ENCODE measurements at places on chromosomes 2 and 18.

- no peak for DNase-seq
Observed at GRCh38 chr2:227783404-227784138, 30.1 kb upstream of the CCL20 start.

- DNase-seq = no peak
Observed at GRCh38 chr2:9219027-9219445, 12.4 kb downstream of the ASAP2 start.

GRCh38 chr2:217383620-217384019 lies 523.8 kb upstream of the TNP1 start:
- no peak for DNase-seq

DNA sequence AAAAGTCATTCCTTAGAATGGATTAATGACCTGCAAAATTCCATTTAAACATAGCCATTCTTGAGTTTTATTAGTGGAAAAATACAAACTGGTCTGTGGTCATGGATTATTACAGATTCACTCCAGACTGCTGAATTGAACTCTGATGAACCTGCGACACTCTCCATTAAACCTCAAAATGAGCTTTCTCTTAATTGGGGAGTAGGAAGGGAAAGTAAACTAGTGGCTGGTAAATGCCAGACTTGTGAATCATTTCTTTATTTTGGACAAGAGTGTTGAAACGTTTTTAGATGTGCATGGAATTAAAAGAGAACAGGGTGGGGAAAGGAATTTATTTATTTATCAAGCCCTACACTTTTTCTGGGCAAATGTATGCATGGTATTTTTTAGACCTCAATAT lies 321.2 kb upstream of the FANCL start:
- peak; percentile 42 for DNase-seq

DNA sequence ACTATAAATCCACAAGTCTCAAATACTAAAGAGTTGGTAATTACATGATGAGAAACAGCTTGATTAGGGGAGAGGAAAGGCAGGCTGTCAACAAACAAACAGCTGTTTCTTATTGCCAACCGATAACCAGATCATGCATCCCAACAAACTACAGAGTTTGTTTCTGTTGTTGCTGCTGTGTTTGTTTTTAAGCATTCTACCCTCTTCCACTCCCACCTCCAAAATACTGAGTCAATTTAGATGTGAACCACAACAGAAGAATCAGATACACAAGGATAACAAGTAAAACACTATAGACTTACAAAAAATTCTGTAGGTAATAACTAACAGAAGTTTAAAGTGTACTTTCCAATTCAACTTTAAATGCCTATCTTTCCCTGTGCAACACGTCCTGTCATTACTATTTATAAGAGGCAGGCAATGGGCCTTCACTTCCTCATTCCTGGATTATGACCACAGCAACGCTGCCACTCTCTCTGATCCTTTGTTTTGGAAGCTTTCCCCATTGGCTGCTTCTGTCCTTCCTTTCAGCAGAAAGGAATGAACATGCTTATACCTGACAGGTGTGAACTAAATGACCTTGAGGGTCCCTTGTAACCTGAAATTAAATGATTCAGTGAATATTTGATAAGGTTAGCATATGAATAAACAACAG lies 152.0 kb downstream of the SRBD1 start:
- no peak for DNase-seq

DNA sequence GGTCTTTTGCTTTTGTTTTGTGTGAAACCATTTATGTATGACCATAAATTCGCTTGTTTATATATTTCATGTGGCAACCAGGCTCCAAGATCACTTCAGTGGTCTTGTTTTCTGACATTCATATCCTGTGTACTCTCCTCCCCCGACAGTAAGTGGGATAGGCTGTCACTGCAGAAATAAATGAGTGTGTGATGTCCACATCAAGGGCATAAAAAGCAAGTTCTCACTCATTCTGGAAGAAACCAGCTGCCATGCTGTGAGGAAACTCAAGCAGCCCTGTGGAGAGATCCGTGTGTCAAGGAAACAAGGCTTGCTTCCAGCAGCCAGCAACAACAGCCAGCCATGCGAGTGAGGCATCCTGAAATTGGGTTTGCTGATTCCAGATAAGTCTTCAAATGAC lies 39.2 kb upstream of the GNAL start:
- DNase-seq = no peak

DNA sequence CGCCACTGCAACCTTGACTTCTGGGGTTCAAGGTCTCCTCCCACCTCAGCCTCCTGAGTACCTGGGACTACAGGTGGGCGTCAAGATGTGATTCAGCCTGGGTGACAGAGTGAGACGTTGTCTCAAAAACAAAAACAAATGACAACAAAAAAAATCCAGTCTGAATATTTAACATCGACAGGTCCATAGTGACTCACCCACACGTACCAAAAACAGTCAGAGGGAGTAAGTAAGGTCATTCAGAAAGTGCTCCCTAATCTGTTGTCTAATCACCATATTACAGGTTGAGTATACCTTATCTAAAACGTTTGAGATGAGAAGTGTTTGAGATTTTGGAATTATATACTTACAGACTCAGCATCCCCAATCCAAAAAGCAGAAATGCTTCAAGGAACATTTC lies 24.4 kb downstream of the SAP130 start:
- no peak for DNase-seq

GRCh38 chr2:72581560-72582181 lies 244.2 kb downstream of the EXOC6B start:
- no peak for DNase-seq

GRCh38 chr2:109135359-109136197 lies 6.6 kb downstream of the SH3RF3 start:
- no peak for DNase-seq

DNA sequence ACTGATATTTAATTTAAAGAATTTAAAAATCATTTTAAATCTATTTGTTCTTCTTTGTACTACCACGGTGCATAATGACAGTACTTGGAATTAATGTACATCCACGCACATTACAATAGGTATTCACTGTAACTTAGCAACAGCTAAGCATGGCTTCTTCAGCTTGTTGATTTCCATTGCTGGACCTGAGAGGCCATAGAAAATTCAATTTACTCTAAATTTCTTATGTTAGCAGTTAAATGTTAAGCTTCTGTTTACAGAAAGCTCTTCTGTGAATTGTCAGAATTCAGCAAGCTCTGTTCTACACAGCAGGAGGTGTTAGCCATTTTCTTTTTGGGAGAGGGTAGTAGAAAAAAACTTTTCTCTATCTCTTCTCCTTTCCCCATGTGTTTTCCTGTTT lies 1149.3 kb upstream of the CDH2 start:
- DNase-seq = no peak
